Upper lobe of left lung (tissue), 6 donors: ENCODE measurements at places on chromosomes 3 and 15.
A peak's percentile ranks its signal among the peaks of the same experiment; 100 is the strongest.

DNA sequence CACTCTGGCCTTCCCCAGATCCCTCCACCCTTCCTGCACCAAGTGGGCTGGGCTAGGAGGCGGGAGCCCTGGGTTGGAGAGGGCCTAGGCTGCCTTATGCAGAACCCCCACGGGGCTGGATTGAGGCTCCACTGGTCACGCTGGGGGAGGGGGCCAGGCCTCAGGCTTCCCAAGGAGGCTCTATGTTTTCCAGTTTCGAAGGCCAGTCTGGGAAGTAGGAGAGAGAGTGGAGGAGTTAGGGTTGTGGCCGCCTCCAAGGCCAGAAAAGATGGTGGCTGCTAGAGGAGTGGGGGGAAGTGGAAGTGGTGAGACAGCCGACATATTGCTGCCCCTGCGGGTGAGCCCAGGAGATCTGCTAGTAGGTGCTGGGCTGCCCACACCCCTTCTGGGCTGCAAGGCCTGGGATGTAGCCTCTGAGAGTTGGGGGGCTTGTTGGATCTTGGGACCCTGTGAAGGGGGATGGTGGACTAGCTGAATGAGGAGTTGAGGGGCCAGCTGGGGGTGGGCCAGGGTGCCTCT, 1.2 kb downstream of the GNAI2 start:
- DNase-seq, result peak; percentile 36

DNA sequence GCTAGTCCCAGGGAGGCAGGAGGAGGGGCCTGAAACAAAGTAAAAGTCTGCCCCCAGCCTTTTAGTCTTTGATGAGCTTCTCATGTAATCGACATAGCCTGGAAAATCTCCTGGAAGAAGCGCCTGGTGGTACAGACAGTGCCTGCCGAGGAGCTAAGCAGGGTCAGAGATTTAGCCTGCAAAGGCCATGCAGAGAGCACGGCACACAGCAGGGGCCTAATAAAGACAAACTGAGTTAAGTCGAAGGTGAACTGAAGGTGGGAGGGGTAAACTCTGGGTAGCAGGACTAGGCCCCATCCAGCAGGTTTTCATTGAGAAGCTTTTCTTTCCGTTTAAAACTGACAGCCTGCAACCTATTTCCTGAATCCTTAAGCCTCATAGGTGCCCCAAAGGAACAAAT, 115.5 kb upstream of the ABHD17C start:
- DNase-seq, result peak; percentile 3

- DNase-seq, result peak; percentile 28
Observed at GRCh38 chr3:160986069-160986468, 119.1 kb downstream of the B3GALNT1 start.

DNA sequence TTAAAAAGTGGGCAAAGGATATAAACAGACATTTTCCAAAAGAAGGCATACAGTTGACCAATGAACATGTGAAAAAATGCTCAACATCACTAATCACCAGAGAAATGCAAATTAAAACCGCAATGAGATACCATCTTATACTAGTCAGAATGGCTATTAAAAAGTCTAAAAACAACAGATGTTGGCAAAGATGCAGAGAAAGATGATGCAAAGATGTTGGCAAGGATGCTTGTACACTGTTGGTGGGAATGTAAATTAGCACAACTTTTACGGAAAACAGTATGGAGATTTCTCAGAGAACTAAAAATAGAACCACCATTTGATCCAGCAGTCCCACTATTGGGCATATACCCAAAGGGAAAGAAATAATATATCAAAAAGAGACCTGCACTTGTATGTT, 53.5 kb downstream of the TLNRD1 start:
- no peak for DNase-seq

- no peak for DNase-seq
Observed at GRCh38 chr15:85473455-85473854, 93.1 kb downstream of the AKAP13 start.

- peak; percentile 76 for DNase-seq
Observed at GRCh38 chr3:129596194-129597086, 10.0 kb downstream of the PLXND1 start.

GRCh38 chr15:72999586-72999985, 52.7 kb upstream of the NEO1 start:
- no peak for DNase-seq

GRCh38 chr3:149473357-149474249, 894 bp upstream of the TM4SF4 start:
- DNase-seq, result peak; percentile 92

GRCh38 chr3:279325-279724, 82.8 kb downstream of the CHL1 start:
- DNase-seq, result no peak

DNA sequence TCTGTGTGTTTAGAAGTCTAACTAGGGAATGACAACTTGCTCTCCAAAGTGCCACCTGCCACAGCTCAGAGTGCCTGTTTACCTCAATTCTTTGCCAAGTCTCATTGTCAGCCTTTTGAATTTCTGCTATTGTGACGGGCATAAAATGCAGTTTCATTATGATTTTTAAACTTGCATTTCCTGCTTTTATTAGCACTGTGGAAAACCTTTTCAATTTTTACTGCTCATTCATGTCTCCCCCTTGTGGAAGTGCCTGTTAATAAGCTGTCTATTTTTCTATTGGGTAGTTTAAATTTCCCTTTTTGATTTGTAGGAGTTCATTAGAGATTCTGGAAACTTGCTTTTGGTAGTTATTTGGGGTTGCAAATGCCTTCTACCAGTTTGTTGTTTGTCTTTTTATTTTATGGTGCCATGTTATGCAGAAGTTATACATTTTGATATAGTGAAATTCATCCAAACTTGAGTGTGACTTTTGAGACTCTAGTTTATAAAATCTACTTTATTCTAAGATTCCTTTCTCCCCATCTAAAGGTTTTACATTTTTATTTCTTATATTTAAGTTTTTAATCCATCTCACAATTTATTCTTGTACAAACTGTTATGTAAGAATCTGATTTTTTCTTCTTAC, 53.9 kb upstream of the FRMD4B start:
- DNase-seq, result no peak

GRCh38 chr3:133676336-133677118, 14.8 kb upstream of the TOPBP1 start:
- DNase-seq, result no peak

GRCh38 chr3:111577798-111578685, 17.1 kb downstream of the ZBED2 start:
- no peak for DNase-seq

DNA sequence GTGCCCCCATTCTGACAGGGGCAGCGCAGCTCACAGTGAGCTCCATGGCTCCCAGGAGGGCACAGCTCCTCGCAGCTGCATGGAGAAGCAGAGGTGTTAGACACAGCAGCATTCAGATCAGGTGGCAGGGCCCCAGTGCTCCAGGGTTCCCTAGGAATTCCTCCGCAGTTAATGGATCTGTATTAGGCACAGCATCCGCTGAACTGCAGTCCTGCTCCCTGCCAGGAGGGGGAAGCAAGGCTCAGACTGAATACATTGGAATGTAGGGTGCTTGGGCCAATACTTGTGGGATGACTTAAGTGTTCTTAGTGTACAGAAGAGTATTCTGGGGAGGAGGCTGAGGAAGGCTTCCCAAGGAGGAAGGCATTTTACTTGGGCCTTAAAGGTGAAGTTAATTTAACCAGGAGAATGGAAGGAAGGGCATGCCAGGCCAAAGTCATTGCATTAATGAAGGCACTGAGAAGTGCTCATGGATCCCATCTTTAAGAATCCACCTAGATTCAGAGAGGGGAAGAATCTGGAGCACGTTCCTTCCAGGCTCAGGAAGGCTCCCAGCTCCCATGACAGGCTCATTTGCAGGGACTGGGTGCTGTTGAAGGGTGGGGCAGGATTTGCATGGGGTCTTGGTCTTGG, 111.6 kb downstream of the RAB11A start:
- DNase-seq, result peak; percentile 70

- DNase-seq, result no peak
Observed at GRCh38 chr15:48811325-48811958, 573 bp upstream of the CEP152 start.

DNA sequence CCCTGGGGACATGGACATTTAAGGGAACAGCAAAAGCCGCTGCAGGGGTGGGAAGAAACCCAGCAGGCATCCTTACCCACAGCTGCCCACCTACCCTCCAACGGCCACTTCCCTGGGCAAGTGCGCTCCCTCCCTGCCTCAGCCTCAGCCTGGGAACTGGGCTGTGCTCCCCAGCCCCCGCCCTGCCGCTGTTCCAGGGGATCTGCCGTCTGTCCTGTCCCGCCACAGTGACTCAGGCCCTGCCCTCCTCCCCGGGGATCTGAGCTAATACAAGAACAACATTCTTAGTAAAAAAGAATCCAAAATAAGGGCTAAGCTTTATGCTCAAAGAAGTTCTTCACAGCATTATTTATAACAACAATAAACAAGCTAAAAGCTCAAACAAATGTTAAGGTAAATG, 7.4 kb upstream of the IQSEC1 start:
- DNase-seq, result no peak

GRCh38 chr15:39682366-39682765, 100.3 kb downstream of the FSIP1 start:
- no peak for DNase-seq

DNA sequence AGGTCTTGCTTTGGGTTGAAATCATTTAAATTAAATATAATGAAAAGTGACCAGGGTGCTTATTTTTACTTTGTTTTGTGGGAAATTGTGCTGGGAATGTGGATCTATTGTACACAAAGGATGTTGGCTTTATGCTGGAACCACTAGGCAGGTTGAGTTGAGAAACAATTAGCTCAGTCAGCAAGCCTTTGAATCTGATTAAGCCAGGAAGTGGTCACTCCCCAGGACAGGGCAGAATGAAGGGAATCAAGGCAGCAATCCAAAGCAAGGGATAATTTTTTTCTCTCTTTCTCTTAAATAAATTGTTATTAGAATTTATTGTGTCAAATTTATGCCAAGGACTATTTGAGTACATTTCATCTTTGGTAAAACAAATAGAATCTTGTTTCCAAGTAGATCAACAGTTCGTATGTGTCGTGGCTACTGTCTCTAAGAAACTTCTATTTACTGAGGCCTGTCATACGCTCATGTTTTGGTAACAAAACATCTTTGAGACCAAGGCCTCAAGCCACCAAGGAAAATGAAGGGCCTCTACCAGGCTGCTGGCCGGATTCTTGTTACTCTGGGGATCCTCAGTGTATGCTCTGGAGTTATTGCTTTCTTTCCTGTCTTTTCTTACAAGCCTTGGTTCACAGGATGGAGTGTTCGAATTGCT, at the start of gene TMEM212:
TMEM212 (plus strand) TSS at position 486 of the 655 bp plus-strand sequence; CDS start at position 521, 35 bp downstream.
- DNase-seq, result no peak

- no peak for DNase-seq
Observed at GRCh38 chr3:120454076-120454689, 3.4 kb upstream of the FSTL1 start.

DNA sequence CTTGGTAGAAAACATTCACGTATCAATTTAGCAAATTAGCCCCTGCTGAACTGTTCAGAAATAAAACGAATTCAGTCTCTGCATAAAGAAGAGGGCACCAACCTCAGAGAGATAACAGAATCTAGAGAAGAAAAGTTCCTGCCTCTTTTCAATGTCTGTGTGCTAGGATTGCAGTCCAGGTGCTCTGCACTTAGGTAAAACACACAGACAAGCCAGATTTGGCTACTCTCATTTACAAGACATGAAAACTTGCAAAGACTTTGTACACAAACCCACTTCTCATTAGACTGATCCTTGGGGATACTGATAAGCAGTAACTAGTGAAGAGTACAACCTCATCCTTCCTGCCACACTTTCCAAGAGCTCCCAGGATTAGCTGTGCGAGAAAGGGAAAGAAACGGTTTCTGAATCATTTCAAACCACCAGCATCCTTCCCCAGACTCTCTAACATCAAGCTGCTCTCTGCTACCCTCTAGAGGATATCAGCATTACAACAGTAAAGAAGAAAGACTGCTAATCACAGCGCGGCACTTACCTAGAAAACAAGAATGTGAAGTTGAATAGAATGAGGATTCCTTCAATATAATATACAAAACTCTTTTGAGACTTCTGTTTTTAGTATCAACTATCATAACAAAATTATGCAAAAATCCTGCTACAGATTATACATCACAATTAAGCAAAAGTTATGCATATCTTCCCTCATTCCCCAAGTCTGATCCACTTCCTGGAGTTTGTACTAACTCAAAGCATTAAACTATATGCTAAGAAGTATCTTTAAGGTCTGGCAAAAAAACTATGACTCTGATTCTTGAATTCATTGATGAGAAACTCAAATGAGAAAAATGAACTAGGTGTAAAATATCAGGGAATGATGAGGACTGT, 306.4 kb downstream of the MAGI1 start:
- no peak for DNase-seq

DNA sequence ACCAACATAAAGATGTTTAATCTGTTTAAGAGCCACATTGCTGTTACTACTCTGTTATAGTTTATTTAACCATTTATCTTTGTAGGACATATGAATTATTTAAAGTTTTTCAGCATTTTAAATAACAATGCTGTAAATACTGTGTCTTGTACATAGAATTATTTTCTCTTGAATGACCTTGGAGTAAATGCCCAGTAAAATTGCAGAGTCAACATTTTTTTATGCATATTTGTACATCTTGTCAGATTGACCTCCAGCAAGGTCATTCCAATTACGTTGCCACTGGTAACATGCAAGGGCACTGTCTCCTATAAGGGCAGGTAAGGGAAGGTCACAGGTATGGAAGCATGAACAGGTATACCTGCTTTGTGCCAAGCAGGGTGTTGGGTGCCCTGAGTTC, 64.3 kb downstream of the RLBP1 start:
- no peak for DNase-seq

DNA sequence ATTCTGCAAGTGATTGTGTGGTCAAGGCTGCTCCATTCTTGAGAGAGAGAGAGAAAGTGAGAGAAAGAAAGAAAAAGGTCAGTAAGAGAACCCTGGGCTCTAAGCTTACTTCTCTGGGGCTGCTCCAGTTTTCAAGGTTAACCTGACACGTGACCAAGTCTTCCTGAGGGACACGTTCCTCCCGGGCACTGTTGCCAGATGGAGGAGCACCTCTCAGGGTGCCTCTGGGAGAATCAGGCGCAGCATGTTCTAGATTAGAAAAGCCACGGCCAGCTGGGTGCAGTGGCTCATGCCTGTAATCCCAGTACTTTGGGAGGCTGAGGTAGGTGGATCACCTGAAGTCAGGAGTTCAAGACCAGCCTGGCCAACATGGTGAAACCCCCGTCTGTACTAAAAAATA, 60.8 kb downstream of the ITGA11 start:
- no peak for DNase-seq

DNA sequence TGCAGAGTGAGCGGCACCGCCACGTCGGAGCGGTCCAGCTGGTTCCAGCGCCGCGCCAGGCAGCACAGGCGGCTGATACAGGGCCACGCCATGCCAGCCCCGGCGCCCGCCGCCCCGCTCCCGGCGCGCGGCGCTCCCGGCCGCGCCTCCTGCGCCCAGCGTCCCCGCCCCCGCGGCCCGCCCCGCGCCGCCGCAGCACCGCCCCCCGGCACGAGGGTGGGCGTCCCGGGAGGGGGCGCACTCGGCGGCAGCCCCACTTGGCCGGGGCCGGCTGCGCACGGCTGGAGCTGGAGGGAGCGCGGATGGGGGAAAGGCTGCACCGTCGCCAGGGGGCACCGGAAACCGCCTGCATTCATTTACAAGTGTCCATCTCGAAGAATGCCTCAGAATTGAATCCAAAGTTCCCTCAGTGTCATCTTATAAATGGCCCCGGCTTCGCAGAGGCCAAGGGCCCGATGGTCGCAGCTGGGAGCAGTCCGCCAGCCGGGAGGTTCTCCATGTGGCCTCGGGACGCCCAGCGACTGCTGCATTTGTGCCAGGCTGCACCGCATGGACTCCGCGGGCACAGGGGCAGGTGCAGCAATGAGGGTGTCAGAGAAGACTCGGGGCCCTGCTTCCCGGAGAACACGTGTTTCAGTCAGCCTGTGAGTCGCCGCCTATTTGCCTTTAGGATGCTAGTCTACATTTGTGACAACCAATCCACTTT, at the start of gene MAP6D1:
MAP6D1 (minus strand) TSS at position 122 of the 706 bp plus-strand sequence; CDS start at position 92, 30 bp downstream.
- peak; percentile 90 for DNase-seq

GRCh38 chr15:58795825-58796224, 24.7 kb downstream of the MINDY2 start:
- no peak for DNase-seq
